Hematopoietic multipotent progenitor cell treated with erythropoietin and hydrocortisone succinate and interleukin-3 and kit ligand, for 17 days (in vitro differentiated cells): ENCODE measurements at places on chromosomes 13 and 19.

DNA sequence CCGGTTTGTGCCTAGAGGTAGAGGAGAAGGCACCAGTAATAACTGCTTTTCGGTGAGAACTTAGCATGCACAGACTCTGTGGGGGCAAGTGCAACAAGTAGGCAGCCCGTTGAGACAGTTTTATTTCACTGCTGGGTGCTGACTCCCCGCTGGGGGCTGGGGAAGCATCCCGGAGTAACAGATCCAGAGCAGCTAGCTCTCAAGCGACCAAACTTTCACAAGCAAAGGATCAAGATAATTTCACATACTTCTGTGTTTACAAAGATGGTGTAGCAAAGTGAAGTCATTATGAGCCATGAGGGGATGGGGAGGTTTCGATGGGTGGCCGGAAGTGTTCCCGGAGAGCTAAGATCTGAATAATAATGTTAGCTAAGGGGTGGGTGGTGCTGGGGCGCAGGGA is 2.8 kb downstream of the NACC1 start:
- DNase-seq, result no peak

DNA sequence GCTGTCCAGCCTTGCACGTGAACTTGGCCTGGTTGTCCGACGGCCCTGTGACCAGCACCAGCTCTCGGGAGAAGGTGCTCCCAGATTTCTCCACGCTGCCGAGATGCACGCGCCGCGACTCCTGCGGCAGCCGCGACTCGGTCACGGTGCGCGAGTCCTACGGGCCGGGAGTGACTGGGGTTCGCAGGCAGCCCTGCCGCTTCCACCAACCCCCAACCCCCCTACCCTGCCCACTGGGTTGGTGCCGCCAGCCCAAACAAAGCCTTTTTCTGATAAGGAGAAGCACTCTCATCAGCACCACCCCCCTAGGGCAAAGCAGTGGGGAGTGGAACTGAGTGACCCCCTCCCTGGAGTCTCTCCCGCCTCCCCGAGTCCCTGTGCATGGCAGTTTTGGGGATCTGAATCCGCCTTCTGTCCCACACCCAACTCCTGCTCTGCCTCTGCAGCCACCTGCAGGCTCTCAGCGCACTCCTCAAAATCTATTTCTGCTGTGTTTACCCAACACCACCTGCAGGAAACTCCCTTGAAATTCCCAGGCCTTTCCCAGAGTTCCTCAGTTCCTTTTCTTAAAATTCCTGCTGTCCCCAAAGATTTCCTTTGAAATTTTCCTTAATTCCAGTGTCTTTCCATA is 6.2 kb downstream of the NPHS1 start:
- DNase-seq, result no peak

DNA sequence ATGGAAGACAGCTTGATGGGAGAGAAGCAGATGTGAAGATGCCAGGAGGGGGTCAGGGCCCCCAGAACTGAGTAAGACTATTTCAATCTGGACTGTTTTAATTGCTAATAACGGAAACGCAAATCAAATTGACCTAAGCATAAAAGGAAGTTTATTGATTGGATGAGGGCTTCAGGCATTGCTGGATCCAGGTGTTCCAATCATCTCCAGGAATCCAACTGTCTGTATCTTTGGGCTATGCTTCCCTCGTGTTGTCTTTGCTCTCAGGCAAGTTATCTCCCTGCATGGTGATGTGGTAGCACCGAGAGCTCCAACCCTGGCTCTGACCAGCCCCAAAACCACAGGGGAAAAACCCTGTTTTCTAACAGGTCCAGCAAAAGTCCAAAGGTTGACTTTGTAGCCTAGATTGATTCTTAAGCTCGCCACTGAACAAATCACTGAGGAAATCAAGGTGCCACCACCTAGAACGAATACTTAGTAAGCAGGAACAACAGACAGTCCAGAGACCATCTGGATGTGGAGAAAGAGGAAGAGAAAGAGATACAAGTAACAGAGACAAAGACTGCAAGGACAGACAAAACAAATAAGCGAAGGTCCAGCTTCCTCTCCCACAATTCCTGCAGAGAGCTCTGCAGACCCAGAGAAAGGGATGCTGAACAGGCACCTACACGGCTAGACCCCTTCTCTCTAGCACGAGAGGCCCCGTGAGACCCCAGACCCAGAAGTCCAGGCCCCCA is 1.2 kb upstream of the C19orf81 start:
- no peak for DNase-seq

DNA sequence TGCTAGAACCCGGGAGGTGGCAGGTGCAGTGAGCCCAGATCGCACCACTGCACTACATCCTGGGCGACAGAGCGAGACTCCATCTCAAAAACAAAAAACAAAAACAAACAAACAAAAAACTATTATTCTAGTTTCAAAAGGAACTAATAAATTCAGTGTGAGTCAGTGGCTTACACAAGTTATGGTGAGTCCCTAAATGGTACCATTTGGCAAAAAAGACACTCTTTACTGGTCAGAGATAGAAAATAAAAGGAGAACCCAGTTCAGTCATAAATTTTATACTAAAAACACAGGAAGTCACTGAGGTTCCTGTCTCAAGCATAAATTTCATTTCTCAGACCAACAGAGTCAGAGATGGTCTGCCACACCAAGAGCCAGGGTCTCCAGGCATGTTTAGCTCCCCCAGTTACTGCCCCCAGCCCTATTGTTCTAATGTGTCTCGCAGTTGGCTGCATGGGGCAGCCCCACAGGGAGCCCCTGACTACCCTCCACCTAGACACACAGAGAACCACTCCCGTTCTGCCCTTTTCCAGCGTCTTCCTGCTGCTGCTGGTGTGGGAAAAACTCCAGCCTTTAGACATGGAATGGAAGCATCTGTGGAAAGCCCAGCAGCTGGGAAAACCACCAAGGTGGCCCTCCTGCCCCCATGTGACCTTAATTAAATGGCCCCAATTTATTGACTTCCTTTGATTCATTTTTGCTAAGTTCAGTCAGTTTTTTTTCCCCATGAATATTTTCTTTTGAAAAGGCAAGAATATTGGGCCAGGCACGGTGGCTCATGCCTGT is 12.2 kb downstream of the THSD1 start:
- DNase-seq, result no peak

GRCh38 chr13:48148454-48148853 is 53.5 kb upstream of the MED4 start:
- no peak for DNase-seq

GRCh38 chr13:110156301-110157049 is 150.5 kb downstream of the COL4A1 start:
- DNase-seq, result no peak

- no peak for DNase-seq
These were observed 93.1 kb downstream of the GGACT start for GRCh38 chr13:100495455-100495854.

GRCh38 chr13:33069365-33069764 is 53.1 kb downstream of the KL start:
- DNase-seq, result no peak

DNA sequence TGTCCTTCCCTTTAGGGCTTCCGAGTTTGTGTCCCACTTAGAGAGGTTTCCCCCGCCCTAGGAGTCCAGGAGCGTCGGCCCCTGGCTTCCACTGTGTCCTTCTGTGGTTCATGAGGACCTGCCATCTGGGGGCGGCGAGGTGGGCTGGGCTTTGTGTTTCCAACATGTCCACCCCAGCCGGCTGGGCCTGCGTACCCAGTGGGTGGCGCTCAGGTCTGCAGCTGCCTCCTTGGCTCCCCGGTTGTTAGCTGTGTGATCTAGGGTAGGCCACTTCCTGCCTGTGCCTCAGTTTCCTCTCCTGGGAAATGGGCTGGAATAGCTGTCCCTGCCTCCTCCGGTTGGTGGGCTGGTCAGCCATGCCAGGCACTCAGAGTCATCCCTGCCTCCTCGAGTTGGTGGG is 28.4 kb downstream of the KDM4B start:
- no peak for DNase-seq

DNA sequence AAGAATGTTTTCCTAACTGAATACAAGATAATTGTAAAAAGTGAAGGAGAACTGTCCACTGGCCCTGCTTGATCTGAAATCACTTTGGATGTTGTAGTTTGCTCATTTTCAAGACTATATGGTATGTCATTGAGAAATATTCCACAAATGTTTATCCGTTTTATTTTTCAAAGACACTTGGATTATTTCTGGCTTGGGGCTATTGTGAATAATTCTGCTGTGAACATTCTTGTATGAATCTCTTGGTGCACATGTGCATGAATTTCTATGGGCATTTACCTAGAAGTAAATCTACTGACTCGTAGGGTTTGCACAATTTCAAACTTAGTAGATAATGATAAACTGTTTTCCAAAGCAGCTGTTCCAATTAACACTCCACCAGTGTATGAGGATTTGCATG is 8.6 kb downstream of the RXFP2 start:
- no peak for DNase-seq

DNA sequence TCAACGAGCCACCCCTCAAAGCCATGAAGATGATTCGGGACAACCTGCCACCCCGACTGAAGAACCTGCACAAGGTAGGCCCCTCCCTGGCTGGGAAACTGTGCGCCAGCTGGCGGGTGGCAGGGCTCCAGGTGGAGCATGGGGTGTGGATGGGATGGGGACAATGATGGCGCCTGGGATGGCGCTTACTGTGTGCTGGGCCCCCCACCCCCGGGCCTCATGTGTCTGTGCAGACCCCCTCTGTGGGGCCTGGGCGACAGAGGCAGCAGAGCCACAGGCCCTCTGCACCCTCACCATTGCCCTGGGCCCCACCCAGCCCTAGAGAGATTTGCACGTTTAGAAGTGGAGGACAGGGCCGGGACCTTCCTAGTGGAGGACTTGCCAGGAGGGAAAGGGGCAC is 19.0 kb upstream of the NCCRP1 start:
- DNase-seq, result no peak

GRCh38 chr13:76632401-76633044 is 253.7 kb downstream of the KCTD12 start:
- no peak for DNase-seq

DNA sequence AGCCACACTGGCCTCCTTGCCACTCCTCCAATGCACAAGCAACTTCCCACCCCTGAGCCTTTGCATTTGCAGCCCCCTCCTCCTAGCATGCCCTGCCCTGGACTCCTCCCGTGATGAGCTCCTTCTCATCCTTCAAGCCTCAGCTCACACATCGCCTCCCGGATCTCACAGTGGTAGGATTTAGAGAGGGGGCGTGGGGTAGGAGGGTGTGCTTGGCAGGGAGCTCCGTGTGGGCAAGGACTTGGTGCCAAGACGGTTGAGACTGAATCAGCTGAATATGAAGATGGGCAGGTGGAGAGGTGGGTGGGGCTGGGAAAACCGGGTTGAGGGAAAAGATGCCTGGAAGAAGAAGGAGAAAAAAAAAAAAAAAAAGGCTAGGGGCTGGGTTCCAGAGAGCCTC is 48.4 kb upstream of the ZNRF4 start:
- DNase-seq, result no peak

- DNase-seq, result no peak
These were observed 293.3 kb downstream of the ZNF536 start for GRCh38 chr19:30665449-30665848.

GRCh38 chr13:79786176-79786575 is 305.2 kb downstream of the NDFIP2 start:
- DNase-seq, result no peak

- DNase-seq, result no peak
These were observed 1872.9 kb upstream of the PCDH20 start for GRCh38 chr13:63288576-63288975.

DNA sequence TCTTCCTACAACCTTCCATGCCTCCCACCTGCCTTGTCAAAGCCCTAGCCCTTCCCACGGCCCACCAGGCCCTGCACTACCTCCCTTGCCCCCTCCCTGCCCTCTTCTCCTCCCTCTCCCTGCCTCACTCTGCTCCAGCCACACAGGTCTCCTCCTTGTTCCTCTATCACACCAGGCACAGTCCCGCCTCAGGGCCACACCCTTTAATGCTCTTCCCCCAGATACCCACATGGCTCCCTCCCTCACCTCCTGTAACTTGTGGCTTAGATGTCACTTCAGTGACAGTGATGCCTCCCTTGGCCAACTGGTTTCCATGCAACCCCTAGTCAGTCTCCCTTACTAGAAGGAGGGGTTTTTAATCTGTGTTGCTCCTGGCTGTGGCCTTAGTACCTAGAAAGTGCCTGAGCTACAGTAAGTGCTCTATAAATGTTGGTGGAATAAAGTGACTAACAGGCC is 1.3 kb downstream of the SIRT6 start:
- peak; percentile 74 for DNase-seq

GRCh38 chr19:30360376-30361106 is 11.6 kb upstream of the ZNF536 start:
- no peak for DNase-seq

GRCh38 chr13:26831336-26831908 is 70.8 kb upstream of the GPR12 start:
- DNase-seq, result no peak

GRCh38 chr19:14758816-14759215 is 19.5 kb downstream of the ADGRE2 start:
- no peak for DNase-seq

- DNase-seq, result no peak
These were observed 268.7 kb downstream of the DCT start for GRCh38 chr13:94210816-94211215.

- no peak for DNase-seq
These were observed 32.6 kb upstream of the TCF3 start for GRCh38 chr19:1685046-1685445.

GRCh38 chr19:3753631-3754410 is 7.7 kb downstream of the APBA3 start:
- no peak for DNase-seq
